Gastroesophageal sphincter (tissue), 4 donors: ENCODE measurements at places on chromosomes 12 and 14.
A peak's percentile ranks its signal among the peaks of the same experiment; 100 is the strongest.

GRCh38 chr14:74661726-74662450, 49.9 kb upstream of the LTBP2 start:
- ATAC-seq: peak; percentile 83

GRCh38 chr14:77375973-77376770, 722 bp downstream of the TMED8 start:
- peak; percentile 2 for ATAC-seq

DNA sequence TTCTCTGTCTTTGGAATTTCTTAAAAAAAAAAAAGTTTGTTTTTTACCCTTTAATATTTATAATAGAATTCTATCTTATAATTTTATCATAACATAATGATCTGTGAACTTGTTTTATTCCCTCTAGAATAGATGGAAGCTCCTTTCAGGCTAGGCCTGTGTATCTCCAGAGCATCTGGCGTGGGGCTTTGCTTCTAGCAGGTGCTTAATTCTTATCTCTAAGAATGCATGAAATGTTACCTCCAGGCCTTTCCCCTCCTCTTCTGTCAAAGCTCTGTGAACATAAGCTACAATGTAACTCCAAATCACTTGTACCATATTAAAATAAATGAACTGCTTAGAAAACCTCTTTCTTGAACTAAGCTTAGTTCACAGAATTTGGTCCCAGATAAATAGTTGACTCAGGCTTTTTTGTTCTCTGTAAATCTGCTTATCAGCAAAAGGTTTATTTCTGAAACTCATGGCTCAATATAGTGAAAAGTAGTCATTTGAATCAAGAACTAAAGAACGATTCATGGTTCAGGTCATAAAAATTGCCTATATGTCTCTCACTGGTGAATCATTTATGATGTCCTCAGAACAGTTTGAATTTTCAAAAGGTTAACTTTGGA, 407.1 kb downstream of the TRHDE start:
- ATAC-seq: no peak

DNA sequence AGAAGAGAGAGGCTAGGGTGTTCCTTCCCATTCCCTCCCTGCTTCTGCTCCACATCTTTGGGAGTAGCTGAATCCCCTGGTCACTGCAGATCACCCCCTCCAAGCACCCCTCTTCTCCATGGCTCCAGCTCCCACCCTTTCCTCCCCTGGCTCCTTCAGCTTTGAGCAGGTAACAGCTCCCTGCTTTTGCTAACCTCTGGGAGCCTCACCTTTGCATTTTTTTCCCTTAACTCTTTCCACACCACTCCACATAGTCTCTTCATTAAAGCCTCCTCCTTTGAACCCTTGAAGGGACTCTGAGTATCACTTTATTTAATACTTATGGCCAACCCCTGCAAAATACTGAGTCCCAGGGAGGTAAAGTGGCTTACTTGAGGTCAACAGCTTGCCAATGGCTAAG, 25.7 kb upstream of the SERPINA6 start:
- ATAC-seq: no peak

DNA sequence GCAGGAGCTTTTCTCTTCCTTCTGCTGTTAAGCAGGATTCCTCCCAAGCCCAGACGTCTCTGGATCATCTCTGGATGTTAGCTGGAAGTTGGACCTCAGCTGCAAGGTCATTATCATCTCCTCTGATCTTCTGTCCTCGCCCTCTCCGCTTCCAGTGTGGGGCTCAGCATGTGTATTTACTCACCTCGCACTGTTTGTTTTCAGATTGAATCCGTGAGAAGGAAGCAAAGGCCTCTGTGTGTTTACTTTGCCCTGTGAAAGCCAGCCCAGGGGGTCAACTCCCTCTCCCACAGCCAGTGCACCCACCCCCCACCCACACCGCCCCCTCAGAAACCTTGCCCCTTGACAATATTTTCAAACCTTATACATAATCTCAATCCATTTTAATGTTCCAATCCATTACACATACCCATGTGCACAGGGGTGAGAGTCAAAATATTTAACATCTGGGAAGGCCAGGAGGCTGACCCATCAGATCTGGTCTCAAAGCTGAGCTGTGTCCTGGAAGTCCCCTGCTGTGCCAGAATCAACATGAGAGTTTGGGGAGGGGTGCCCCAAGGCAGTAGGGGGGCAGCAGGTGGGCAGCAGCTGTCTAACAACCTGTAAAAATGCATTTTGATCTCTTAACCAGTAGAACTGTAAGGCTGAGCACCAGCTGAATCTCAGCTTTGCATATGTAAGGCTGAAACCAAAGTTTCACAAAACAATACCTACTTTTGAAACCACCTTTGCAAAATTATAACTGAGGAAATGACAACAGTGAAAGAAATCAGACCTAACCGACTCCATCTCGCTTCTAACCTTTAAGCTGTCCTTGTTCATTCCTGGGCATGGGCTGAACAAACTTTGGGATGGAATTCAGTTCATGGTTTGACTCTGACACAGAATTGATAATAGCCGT, 157.9 kb downstream of the ZNF664 start:
- ATAC-seq: no peak

DNA sequence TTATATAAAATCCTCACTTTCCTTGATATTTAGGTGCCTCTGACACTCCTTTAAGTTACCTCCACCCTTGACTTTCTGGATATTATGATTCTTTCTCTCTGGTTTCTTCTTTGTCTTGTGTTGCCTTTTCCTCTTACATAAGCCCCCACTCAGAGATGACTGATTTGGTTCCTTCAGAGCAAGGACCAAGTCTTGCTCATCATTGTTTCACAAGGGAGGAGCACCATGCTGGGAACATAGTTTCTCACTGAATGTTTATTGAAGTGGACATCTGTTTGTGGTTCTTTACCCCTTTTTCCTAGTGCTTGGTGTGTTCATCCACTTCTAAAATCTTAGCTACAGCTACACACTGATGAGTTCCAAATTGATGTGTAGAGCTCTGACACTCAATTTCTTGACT, 161.3 kb upstream of the PTPRQ start:
- ATAC-seq: no peak

DNA sequence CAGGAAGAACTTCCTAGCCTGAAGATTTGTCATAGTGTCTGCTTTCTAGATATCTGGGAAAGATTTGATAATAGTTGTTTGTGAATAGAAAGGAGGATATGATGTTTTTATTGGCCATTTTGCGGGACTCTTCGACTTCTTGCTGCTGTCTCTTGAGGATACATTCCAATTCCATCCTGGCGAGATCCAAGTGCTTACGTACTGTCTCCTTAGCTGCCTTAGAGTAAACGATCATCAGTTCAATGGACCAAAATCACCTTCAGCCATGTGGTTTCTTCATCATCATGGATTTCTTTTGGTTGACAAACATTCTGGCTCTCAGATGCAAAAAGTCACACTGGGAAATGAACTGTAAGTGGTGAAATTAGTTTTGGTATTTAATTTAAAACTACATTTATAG, 82.7 kb upstream of the SCN8A start:
- no peak for ATAC-seq

- ATAC-seq: peak; percentile 70
These were observed 30.8 kb downstream of the CLEC1A start for GRCh38 chr12:10067942-10068341.

DNA sequence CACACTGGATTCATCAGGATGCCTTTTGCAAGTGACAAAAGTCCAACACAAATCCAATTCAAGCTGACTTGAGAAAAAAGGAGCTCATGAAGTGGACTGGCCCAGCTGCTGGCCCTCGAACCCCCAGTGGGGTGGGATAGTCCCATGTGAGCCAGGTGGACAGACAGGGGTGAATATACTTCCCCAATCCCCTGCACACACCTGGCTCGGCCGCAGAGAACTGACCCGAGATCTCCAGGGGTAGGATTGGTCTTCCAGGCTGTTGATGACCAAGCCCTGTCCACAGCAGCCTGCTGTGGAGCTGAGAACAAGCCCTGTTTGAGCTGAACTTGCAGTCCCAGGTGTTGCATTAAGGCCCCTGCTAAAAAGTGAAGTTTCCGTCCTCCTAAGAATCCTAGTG, 56.2 kb downstream of the TPCN1 start:
- ATAC-seq: no peak

DNA sequence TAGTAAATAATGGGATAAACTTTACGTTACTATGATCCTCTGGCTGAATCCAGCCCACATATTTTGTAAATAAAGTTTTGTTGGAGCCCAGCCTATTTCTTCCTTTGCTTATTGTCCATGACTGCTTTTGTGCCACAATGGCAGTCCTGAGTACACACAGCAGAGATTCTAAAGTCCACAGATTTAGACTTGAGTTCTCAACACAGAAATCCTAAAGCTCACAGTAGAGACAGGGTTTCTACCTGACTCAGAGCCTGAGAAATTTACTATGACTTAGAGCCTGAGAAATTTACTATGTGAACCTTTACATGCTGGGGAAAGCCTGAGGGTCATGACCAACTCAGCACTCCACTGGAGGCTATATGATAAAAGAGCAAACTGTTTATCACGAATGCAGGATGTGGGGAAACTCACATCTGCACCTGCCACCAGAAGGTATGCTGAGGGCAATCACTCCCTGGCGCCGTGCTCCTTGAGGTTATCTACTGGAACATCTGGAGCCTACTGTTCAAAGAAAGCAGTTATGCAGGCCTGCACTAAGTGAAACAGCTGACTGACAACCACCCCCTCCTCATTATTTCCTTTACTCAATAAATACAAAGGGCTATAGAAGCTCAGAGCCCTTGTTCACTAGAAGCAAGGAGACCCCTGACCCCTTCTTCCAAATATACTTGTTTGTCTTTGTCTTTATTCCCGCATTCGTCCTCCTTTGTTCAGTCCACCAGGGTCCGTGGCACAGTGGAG, 52.6 kb upstream of the BICD1 start:
- ATAC-seq: no peak

DNA sequence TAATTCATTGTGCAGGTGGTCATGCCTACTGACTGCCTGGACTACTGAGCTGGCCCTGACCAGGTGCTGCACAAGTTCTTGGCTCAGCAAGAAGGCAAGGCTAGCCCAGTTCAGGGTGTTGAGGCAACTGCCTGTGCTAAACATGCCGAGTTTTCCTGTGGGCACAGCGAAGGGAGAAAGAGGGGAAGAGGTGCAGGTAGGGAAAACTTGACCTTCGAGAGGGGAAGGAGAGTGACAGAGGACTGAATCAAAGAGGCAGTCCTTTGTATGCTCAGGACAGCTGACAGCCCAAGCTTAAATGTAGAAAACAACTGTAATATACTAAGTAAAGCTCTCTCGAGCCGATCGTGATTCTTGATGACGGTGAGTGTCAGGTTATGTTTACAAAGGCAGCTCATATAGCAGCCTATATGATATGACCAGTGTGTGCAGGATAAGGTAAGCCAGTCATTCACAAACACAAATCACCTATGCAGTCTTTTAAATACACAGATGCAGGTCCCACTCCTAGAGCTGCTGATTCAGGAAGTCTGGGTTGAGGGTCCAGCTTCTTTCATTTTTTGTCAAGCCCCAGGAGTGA, 2.6 kb downstream of the IRAK3 start:
- no peak for ATAC-seq

DNA sequence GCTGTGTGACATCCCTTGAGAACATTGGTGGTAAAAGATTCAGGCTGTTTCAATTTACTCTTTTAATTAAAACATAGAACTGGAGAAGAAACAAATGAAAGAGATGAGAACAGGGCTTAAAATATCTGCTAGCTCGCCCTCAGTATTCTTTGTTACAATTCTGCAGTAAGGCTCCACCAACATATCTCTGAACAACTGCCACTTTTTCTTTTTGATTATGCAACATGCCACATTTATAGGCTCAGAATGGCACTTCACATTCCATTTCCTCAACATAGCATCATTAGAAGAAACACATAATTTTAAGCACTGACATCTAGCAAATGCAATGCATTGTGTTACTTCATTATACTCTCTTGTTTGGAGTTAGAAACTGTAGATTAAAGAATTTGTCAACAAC, 1315.2 kb downstream of the LRFN5 start:
- no peak for ATAC-seq

DNA sequence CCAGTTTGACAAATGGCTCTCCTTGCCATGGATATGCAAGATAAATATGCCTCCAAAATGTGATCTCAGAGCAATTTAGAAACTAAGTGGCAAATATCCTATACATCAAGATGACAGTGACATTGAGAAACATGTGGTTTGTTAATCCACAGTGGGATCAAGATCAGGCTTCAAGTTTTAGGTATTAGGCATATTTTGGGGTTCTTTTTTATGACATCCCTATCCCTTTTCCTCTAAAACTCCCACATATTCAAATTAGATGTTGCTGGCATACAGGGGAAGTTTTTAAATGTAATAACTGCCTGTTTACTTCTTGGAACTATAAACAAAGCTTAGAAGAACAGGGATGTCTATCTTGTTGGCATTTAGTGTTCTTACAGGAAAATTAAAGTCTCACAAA, 179.4 kb downstream of the CRADD start:
- ATAC-seq: no peak

- ATAC-seq: no peak
These were observed 28.7 kb downstream of the RAP1B start for GRCh38 chr12:68639396-68639767.

- ATAC-seq: no peak
These were observed 11.6 kb upstream of the OR4L1 start for GRCh38 chr14:20048202-20048601.

GRCh38 chr14:35678403-35679028, 130.6 kb downstream of the RALGAPA1 start:
- no peak for ATAC-seq

GRCh38 chr14:31307198-31307597, 99.6 kb upstream of the HECTD1 start:
- ATAC-seq: no peak

DNA sequence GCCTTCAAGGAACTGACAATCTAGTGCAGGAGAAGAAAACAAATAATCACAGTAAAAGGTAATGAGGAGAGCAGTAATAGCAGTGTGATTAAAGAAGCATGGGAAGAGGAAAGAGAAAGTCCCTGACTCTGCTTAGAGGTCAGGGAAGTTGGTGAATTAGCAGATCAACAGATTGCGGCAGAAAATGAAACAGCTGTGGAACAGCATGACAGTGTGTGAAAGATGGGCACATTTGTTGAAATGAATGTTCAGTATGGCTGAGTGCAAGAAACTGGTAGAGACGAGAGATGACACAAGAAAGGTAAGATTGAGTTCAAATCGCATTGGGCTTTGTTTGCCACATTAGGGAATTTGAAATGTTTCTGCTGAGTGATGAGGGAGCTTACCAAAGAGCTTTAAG, 63.7 kb upstream of the RASSF8 start:
- no peak for ATAC-seq

DNA sequence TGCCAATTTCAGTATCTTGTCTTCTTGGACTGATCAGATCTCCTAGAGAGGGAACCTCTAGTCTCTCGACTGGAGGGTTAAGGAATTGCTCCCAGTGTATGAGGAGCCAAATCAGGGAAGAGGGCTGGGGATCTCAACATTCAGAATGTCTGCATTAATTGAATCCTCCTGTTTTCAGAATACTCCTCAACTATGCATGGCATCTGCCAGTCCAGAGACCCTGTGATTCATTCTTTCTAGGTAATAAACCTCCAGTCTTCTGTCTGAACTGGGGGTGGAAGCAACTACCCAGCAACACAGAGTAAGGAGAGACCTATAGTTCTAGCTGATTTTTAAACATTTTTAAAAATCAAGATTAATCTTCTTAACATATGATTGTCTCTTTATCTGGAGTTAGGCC, 92.7 kb downstream of the AKAP6 start:
- no peak for ATAC-seq

GRCh38 chr14:63956326-63956725, 103.5 kb downstream of the SYNE2 start:
- ATAC-seq: no peak

GRCh38 chr12:74490390-74491064, 47.1 kb upstream of the ATXN7L3B start:
- no peak for ATAC-seq

GRCh38 chr12:95151406-95151805, 65.9 kb downstream of the FGD6 start:
- no peak for ATAC-seq

- ATAC-seq: no peak
These were observed 1.2 kb downstream of the FOS start for GRCh38 chr14:75279763-75280290.
